ENCODE measurements at places on chromosomes 7 and 10.

DNA sequence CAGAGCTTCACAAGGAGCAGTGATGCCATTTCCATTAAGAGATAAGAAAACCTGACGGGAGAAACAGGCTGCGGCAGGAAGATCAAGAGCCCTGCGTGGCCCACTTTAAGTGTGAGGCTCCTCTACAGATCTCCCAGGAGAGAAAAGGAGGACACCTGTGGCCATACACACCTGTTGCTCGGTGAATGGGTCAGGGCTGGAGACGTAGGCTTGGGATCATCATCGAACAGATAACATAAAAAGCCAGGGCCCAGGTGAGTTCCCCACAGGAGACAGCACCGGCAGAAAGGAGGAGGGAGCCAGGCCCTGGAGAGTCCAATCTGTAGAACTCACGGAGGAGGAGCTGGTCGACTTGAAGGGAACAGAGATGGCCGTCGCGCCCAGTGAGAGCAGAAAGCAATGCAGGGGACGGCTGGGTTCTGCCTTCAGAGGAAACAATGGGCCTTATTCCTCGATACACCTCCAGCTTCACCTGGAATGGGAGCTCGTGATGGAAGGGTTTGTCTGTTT, 556.8 kb downstream of the DNAJB6 start:
- no peak for DNase-seq

DNA sequence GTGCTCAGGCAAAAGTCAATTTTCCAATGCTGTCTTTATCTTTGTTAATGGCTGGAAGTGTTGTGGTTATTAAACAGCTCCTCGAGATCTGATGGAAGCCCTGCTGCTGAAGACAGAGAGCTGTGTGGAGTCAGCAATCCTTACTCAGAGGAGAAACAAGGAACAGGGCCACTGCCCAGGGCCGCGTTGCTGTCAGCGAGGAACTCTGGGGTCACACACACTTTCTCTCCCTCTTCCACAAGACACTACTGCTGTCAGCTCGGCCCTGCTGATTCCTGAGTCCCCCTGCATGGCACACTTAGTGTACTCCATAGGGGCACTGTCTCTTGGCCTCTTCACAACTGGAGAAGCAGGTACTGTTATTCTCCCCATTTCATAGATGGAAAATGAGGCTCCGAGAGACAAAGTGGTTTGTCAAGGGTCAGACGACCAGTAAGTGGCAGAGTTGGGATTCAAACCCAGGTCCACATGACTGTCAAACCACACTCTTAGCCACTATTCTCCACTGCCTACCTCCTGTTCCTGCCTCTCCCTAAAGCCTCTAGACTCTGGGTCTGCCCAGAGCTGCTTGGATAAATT, 29.3 kb upstream of the PDCD4 start:
- peak; percentile 28 for DNase-seq

DNA sequence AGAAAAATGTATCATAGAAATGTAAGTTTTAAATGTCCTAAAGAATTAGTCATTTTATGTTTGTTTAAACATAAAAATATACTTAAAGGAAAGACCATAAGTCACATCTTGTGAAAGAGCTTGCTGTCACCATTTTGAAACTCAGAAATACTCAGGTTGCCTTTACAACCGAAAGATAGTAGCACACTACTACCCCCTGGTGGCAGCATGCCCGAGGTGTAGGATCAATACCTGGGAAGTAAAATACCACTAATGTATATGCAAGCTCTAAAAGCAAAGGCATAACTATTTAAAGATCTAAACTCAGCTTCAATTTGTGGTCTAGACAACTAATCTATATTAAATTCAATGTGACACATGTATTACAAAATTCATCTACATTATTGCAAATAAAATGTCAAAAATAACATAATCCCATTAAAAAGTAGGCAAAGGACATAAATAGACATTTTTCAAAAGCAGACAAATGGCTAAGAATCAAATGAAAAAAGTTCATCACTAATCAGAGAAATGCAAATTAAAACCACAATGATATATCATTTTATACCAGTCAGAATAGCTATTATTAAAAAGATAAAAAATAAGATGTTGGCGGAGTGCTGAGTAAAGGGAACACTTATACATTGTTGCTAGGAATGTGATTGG, 47.7 kb upstream of the FGL2 start:
- DNase-seq = peak; percentile 37

- no peak for DNase-seq
Measured at GRCh38 chr10:123392182-123392963, 238.2 kb downstream of the BUB3 start.

GRCh38 chr7:158320328-158320727, 267.3 kb downstream of the PTPRN2 start:
- DNase-seq = no peak

- no peak for DNase-seq
Measured at GRCh38 chr10:28587970-28588290, 55.0 kb downstream of the WAC start.

DNA sequence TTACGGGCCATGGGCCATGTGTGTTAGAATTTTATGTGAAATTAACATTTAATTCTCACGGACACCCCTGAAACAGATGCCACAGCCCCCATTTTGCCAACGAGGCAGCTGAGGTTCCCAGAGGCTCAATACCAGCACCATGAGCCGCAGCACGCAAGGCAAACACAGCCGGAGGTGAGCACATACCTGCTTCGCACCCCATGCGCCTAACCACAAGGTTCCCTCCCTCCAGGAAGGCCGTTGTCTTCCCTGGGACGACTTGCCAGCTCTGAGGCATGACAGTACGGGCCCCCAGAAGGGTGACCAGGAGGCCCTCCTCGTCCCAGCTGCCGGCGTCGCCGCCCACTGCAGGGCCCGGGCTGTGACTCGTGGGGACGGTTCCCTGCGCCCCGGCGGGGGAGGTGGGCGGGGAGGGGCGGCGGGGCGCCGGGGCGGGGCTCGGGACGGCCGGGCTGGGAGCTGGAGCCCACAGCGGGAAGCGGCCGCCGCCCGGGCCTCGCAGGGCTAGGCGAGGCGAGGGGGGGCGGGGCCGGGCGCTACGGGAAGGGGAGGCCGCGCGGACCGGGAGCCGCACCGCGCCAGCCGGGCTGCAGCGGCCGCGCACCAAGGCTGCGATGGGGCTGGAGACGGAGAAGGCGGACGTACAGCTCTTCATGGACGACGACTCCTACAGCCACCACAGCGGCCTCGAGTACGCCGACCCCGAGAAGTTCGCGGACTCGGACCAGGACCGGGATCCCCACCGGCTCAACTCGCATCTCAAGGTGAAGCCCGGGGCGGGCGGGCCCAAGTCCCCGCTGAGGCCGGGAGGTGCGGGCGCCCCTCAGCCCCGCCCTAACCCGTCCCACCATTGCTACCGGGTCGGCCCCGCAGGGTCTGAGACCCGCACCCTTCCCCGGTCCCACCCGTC, at the start of gene CAV2:
Gene CAV2 (plus strand): TSS at position 571 of the 910 bp plus-strand sequence. CDS start 44 bp downstream, at position 615.
- no peak for DNase-seq

- no peak for DNase-seq
Measured at GRCh38 chr10:121595806-121596688, 2.2 kb downstream of the FGFR2 start.

DNA sequence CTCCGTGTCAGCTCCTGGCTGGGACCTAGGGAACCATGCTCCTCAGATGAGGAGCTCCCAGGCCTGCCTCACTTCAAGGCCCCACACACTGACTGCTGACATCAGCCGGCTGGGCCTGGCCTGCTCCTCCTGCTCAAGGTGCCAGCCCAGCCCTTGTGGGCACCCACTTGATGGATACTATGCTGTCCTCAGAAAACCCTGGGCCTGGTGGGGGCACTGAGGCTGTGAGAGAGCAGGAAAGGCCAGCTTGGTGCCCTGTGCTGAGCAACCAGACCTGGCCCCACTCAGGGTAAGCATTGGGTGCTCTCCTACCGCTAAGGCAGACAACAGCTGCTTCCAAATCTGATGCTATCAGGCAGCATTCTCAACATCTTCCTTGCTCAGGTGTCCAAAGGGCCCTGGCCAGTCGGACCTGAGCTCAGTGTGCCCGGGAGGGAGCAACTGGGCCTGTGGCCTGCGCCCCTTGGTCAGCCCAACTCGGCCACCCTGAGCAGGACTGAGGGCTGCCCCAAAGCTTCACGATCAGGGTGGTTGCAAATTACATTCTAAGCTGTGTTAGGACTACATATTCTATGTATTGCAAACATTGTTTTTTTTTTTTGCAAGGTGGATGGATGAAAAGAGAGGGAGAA, 21.9 kb upstream of the ANTXRL start:
- DNase-seq = no peak

- DNase-seq = peak; percentile 47
Measured at GRCh38 chr10:84946904-84947303, 618.5 kb downstream of the CCSER2 start.

- DNase-seq = no peak
Measured at GRCh38 chr10:25828475-25828874, 105.6 kb upstream of the MYO3A start.

GRCh38 chr10:62010366-62010765, 108.9 kb downstream of the ARID5B start:
- no peak for DNase-seq

DNA sequence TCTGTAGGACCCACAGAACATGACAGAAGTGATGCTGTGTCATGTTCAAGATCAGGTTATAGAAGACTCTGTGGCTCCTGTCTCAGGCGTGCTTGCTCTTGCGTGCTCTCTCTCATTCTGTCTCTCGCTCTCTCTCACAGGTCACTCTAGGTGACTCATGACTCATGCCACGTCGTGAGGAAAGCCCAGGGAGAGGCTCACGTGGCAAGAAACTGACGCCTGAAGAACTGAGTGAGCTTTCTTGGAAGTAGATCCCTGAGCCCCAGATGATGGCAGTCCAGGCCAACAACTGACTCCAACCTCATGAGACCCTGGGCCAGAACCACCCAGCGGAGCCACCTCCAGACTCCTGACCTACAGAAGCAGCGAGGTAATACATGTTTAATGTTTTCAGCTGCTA, 103.3 kb downstream of the DNMBP start:
- no peak for DNase-seq

GRCh38 chr7:45469103-45469502, 105.1 kb upstream of the ADCY1 start:
- no peak for DNase-seq

GRCh38 chr10:88336334-88336733, 246.8 kb downstream of the RNLS start:
- DNase-seq = no peak

DNA sequence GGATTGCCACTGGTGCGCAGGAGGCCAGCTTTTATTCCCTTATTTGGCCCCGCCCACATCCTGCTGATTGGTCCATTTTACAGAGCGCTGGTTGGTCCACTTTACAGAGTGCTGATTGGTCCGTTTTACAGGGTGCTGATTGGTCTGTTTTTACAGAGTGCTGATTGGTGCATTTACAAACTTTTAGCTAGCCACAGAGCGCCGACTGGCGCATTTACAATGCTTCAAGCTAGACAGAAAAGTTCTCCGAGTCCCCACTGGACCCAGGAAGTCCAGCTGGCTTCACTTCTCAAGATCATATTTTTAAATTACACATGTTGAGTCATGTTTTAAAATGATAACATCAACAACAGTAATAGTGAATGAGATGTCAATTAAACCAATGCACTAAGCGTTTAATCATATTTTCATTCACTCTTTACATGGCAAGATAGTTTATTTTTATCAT, 128.3 kb downstream of the CUBN start:
- no peak for DNase-seq

Data from DMS 273 treated with DMSO at 0.1 percent for 48 hours (cell line).